Caco-2 (cell line): ENCODE measurements at places on chromosomes 1 and 21. TPM values are rescaled to one million over a fixed set of nuclear protein-coding genes. Genes with fewer than 3 reads are reported as not detected.

DNA sequence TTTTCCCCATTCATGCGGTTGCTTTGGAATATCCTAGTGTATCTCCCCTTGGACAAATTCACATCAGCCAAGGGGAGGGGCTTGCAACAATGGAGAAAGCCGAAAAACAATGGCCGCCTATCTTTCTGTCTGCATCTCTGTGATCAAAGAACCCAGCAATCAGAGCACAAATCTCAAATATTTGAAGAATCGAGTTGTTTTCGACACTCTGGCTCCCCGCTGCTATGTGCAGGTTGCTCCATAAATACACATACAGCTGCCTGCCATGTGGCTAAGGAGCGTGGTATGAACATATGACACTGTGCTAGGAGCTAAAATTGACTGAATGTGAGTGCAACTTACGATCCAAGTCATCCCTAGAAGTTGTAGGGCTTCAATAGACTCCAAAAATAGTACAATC, 8.5 kb downstream of the CFHR4 start:
- no peak for DNase-seq

GRCh38 chr1:193733674-193734073, 547.3 kb upstream of the B3GALT2 start:
- no peak for DNase-seq

SELENOF gene
- total RNA-seq = 161 and 166 TPM in 2 replicates

ATAD3C gene
- total RNA-seq = 0.84 and 0.95 TPM in 2 replicates

GRCh38 chr1:162303004-162303344, 73.7 kb downstream of the SPATA46 start:
- DNase-seq = no peak

DNA sequence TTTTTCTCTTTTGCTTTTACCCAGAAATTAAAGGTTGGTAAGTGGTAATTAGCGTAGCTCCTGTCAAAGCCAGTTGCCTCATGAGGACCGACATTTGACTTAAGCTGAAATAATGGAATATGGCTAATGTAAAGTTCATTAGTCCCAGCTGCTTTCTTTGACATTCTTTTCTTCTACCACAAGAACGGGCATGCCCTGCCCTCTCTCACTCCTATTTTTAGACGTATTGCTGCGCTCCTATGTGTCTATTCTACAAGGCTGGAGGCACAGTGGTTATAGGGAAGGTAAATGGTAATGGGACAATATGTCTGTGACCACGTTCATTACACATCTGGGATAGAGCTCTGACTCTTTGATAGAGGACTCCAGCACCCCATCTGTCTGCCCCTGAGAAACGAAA, 6.8 kb downstream of the CORT start:
- DNase-seq = no peak

- no peak for DNase-seq
These were observed 48.2 kb upstream of the LRP8 start for GRCh38 chr1:53376041-53376461.

AXDND1 gene
- not detected in 2 replicates for total RNA-seq

PLA2G2F gene
- total RNA-seq = not detected in 2 replicates

HSD11B1 gene
- total RNA-seq = not detected in 2 replicates

DNA sequence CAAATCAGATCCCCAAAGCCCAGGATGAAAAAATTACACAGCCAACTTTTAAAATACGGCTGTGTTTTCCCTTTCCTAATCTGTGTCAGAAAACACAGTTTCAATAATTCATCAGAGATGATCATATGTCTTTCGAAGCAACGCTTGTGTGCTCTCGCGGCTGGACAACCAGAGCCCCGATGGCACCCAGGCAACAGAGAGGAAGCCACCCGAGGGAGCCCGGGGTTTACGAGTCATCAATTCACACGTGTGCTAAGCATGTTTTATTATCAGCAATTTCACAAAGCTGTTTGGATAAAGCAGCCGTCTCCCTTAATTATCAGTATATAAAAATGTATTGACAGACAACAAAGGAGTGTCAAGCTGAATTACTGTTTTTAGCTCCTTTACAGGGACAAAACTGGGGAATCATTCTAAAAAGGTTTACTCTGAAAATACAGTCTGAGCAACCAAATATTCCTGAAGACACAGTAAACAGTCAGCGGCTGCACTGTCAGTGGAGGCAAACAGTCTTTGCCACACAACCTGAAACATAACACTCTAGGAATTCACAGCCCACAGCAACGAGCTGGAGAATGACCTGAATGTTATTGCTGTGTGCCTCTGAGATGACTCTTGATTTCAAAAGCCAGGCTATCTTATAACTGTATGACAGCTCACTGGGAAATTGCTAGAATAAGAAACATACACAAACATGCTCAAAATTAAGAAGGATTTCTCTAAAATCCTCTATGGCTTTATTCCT, 201.0 kb downstream of the SIPA1L2 start:
- no peak for DNase-seq

TRIM67 gene
- total RNA-seq = 0.54 and 0.58 TPM in 2 replicates

GRCh38 chr1:234495231-234495990, 16.4 kb upstream of the TARBP1 start:
- DNase-seq = no peak

- no peak for DNase-seq
These were observed 559.8 kb downstream of the LMO4 start for GRCh38 chr1:87888446-87888845.

CYP4Z1 gene
- not detected in 2 replicates for total RNA-seq

IQGAP3 gene
- total RNA-seq = 35.8 and 37.6 TPM in 2 replicates

CR1L gene
- total RNA-seq = not detected in 2 replicates

NTNG1 gene
- not detected in 2 replicates for total RNA-seq

MPC2 gene
- 159 and 169 TPM in 2 replicates for total RNA-seq

GRCh38 chr1:22570140-22570909, 7.0 kb downstream of the EPHA8 start:
- DNase-seq = no peak

MAP3K6 gene
- total RNA-seq = 8.8 and 11.7 TPM in 2 replicates

- no peak for DNase-seq
These were observed 1.2 kb upstream of the DENND1B start for GRCh38 chr1:197776351-197777105.

REN gene
- not detected in 2 replicates for total RNA-seq

GRCh38 chr1:54547601-54548388, at the start of gene ACOT11:
Gene ACOT11, plus strand, starts transcription at chr1:54548228. Its CDS starts 82 bp downstream, at chr1:54548310.
- no peak for DNase-seq

GRCh38 chr1:27132624-27133023, 22.3 kb downstream of the SLC9A1 start:
- no peak for DNase-seq

DNA sequence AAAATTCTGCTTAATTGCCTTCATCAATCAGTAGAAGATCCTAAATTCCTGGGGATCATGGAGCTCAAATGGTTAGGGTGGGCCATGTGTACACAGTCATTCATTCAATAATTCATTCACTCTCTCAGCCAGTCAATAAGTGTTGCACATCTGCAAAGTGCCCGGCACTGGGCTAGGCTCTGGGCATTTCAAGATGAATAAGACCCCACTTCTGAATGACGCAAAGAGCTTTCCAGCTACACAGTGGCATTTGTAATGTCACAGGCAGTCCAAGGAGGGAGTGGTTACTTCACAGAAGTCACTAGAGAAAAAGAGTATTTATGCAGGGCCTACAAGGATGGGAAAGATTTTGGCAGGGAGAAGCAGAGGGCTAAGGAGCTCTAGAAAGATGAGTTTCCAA, 93.2 kb downstream of the KCNJ15 start:
- no peak for DNase-seq

- no peak for DNase-seq
These were observed 264.4 kb downstream of the PTPRC start for GRCh38 chr1:198903203-198903602.

DNA sequence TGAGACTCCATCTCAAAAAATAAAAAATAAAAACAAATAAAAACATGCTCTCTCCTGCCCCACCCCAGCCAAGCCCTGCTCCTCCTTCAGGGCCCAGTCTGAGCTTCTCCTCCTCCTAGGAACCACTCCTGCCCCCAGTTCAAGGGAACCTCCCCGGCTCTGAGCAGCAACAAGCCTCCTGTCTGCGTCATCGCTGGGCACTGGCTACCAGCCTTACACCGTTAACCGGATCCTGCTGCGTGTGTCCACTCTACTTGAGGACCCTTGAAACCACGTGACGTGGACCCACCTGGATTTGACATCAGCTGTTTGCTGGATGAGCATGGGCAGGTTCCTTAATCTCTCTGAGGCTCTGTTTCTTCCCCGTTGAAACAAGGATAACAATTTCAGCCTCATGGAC, 1.6 kb upstream of the TAS1R2 start:
- DNase-seq = no peak

PTPRU gene
- total RNA-seq = 32.9 and 41.4 TPM in 2 replicates

DNA sequence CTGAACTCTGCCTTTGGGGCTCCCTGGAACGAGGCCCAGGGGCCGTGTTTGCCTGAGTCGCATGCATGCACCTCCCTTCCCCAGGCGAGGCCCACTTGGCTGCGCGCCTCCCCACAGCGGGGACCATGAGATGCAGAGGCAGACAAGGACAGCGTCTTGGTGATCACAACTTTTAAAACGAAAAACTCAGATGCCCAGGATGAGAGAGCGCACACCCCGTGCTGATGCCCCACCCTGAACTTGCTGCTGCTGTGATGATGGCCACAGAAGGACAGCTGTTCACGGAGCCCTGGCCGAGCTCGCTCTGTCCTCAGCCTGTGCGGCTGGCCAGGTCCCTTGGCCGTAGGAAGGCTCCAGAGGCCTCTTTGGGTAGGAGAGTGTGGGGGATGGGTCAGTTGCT, 11.4 kb upstream of the PRMT2 start:
- no peak for DNase-seq

DNA sequence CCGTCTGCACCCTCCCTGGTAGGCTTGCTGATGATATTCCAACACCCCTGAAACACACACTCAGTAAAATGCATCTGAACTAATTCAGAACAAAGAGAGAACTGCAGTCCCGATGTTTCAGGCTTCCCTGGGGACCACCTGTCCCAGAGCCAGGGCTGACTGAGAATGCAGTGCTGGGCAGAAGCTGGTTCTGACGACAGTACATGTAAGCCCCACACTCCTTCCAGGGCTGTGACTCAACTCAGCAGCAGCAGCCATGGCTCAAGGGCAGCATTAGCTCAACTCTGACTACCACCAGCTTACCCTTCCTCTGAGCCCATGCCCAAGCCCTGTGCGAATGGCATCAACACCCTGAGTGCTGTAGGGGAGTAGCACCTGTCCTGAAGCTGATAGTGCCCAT, 56.4 kb upstream of the SIPA1L2 start:
- no peak for DNase-seq

TNFRSF18 gene
- not detected in 2 replicates for total RNA-seq

FCGR1A gene
- not detected in 2 replicates for total RNA-seq

GRCh38 chr1:87977145-87977544, 648.5 kb downstream of the LMO4 start:
- DNase-seq = no peak
